ENCODE measurements at places on chromosomes 4 and X.
A peak's percentile ranks its signal among the peaks of the same experiment; 100 is the strongest.

- no peak for DNase-seq
Observed at GRCh38 chr4:19379191-19379708, 872.5 kb upstream of the SLIT2 start.

GRCh38 chrX:71296806-71297205 lies 4.7 kb upstream of the ITGB1BP2 start:
- DNase-seq, result no peak

- no peak for DNase-seq
Observed at GRCh38 chrX:150450519-150451177, 87.5 kb downstream of the MAMLD1 start.

GRCh38 chr4:154349829-154350228 lies 141.8 kb downstream of the DCHS2 start:
- DNase-seq, result no peak

DNA sequence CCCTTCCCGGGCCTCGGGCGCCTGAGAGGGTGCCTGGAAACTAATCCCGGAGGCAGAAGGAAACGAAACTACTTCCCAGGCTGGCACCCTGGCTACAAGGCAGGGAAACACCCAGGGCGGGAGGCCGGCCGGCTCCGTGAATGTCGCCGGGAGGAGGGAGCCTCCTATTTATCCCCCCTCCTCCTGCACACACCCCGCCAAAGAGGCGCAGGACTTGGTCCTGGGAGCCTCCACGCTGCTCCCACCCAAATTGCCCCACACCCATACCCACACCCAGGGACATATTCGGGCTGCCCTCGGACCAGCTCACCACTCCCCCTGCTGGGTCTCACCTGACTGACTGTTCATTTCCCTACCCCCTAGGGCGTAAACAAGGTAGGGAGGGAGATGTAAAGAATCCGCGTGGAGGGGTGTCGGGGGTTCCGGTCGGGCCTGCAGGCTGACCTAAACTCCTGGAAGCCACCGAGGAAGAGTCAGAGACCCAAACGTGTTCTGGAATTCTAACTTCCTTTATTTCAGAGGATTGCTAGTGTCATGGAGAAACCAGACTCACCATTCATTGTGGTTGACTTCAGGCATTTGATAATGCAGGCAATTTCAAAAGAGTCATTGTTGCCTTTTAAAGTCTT lies at the start of gene BTC:
BTC (minus strand) TSS at position 142 of the 629 bp plus-strand sequence. CDS start 198 bp downstream, outside the sequence.
- DNase-seq, result no peak

DNA sequence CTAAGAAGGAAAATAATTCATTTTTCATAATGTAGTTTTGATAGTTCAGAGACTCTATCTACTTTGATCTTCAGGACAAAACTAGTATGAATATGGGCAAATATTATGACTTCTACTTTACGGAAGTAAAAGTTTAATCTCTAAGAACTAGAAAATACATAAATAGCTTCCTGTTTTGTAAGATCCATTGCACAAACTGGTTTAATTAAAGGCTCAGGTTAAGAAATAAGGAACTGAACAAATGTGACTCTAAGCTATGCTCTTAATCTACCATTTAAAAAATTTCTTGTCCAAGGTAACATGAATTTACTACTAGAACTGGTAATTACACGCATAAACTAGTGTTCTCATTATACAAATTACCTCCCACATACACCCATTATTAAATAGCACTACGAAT lies 360.6 kb downstream of the INPP4B start:
- DNase-seq, result no peak

GRCh38 chrX:134501941-134502340 lies 42.0 kb downstream of the HPRT1 start:
- DNase-seq, result no peak

GRCh38 chr4:184433258-184433892 lies 41.0 kb downstream of the IRF2 start:
- no peak for DNase-seq

DNA sequence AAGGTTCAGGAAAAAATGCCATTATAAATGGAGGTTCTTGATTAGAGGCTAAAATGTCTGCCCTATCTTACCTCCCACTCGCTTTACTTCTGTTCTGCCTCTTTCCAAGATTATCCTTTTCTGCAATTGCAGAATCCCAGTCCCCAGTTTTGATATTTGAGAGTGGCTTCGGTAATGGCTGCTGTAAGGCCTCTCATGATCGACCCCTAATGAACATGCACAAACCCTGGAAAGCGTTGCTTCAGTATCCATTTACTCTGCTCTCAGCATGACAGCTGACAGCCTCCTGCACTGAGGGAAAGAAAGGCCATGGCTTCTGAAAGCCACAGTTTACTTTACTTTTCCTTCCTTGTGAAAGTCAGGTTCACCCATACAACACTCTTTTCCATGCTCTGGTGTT lies 325.4 kb upstream of the GALNT7 start:
- DNase-seq, result no peak

DNA sequence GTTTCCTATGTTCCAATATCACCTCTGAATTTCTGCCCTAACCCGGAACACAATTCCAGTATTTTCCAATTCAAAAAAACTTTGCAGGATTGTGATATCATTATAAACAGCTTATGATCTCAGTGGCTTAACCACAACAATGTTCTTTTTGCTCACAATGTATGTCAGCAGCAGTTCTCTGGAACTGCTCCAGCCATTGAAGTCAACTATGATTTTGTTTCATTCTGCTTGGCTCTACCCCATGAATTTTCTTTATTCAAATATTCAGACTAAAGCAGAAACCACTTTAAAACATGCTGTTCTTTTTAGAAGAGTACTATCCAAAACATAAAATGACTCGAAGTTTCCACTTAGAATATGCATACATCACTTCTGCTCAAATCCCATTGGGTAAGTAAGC lies 1611.1 kb downstream of the ARAP2 start:
- no peak for DNase-seq

GRCh38 chrX:78540171-78540570 lies 119.0 kb downstream of the RTL3 start:
- no peak for DNase-seq

GRCh38 chrX:9392445-9392844 lies 72.4 kb upstream of the TBL1X start:
- DNase-seq, result no peak

DNA sequence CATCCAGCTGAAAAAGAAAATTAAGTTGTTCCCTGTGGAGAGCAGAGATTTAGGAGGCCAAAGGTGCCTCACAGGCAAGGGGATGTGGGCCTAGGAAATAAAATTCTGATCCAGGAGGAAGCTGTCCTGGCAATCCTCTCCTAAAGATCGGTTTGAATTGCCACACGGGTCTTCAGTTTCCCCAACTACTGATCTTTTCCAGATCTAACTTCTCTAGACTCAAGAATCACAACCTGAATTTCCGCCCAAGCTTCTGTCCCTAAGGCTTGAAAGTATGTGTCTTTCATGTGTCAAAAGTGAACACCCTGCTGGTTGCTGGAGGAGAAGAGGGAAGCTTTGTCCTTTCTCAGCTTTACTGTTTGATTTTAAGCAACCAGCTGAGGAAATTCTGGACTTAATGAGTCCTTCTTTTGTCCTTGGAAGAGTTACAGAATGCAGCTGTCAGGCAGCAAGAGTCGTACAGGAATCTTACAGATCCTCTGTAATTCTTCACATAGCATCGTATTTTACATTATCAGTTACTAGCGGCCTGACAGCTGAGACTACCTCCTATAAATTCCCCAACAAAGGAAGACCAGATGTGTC lies 93.8 kb downstream of the INPP4B start:
- DNase-seq, result no peak

DNA sequence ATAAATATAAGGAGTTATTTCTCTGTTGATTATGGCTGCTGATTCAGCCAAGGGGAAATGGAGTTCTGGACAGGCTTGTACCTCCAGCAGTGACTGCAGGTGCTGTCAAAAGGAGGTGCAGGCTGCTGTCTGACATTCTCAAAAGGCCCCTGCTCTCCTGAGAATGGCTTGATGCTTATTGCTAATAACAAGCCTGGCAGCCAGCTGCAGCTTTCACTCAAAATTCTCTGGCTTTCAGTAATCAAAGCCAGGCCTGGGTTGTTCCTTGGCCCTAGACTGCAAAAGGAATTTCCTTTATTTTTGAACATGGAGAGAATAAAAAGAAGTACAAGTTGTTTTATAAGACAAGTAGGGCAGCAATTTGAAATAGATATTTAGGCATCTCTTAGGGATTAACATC lies 575.9 kb downstream of the MID1IP1 start:
- no peak for DNase-seq

- DNase-seq, result no peak
Observed at GRCh38 chr4:94564252-94564651, 112.5 kb downstream of the PDLIM5 start.

GRCh38 chrX:22952010-22952409 lies 47.8 kb upstream of the DDX53 start:
- no peak for DNase-seq

DNA sequence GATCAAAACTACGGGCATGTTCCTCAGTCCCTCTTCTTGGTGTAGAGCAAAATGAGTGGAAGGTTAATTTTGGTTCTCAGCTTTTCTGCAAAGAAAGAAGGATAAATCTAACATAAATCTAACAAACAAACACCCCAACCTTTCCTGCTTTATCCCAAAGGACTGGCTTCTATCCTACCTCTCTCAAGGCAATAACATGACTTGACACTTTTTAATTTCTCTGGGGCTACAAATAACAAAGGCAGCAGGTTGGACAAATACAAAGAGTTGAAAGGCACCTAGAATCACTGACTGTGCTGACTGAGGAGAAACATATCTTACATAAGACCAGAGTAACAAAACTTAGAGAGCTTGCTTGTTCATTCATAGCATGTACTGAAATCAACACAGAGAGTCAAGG lies 703.6 kb upstream of the PITX2 start:
- no peak for DNase-seq

- DNase-seq, result no peak
Observed at GRCh38 chrX:124476562-124476961, 130.2 kb downstream of the SH2D1A start.

- no peak for DNase-seq
Observed at GRCh38 chr4:176063718-176064117, 1.9 kb upstream of the WDR17 start.

- peak; percentile 27 for DNase-seq
Observed at GRCh38 chrX:77899081-77899828, at the start of gene COX7B. Gene COX7B (plus strand): TSS chrX:77899468. CDS start chrX:77899554, 86 bp downstream.
